Activated CD8-positive, alpha-beta memory T cell treated with anti-CD3 and anti-CD28 coated beads, Interleukin-2, amount 10 ng/mL, durations not matched to agents 7 days and 5 days (primary cell): ENCODE measurements at places on chromosomes 6 and 20.
A peak's percentile ranks its signal among the peaks of the same experiment; 100 is the strongest.

DNA sequence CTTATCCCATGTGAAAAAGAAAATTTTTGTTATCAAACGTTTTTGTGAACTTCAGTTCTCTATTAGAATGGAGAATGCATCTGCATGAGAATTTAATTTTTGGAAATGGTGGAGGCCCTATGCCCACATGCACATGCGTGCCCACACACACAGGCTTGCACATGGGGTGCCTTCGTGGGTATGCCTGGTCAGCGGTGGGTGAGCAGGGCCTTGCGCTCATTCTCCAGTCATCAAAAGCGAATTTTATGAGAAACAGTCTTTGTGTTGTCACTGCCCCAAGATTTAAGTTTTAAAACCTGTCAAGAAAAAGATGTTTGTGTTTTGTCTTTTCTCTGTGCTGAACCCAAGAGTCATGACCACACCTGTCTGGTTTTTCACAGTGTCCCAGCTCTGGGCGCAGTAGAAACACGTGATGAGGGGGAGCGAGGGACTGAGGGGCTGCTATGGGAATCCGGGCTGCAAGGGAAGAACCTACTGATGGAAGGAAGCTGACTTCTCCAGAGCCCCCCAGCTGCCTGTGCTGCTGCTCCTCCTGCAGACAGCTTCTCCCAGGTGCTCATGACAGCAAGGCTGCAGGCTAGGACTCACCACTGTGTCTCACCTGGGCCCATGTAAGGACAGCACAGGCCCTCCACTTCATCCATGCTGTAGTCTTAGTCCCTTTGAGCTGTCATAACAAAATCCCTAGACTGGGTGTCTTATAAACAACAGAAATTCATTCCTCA, 153.6 kb downstream of the SYCP2 start:
- DNase-seq = peak; percentile 8
- H3K36me3 ChIP-seq = no peaks in the 10 kb centered on the region
- H3K27ac ChIP-seq = no peak overlapping the region
- H3K4me3 ChIP-seq = no peak overlapping the region

DNA sequence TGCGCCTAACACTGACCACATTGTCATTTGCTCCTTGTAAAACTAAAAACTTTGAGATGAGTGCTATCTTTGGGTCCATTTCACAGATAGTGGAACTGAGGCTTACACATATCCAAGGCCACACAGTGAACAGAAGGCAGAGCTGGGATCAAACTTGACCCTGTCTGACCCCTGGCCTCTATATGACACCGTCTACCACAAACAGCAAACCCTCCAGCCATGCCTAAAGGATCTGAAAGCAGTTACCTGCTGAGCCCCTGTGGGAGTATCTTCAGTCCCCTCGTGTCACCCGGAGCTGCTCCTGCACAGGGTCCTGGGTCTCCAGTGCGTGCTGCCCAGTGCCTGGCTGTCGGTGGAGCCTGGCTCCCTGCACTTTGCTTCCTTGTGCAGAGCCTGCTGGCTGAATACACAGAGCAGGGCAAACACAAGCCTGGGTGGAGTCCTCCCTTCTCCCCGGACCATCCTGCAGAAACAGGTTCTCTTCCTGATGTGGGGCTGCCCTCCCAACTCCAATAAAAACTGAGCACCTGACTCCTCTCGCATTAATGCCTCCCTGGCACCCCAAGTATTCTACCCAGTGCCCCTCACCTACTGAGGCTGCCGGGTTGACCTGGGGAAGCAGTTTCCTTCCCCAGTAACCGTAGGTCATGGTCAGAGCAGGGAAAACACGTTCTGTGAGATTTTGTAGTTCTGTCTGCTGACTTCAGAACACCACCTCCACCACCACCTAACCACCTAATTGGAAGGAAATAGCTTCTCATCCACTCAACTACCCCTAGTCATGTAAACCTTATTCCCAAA, at the start of gene BCAS1:
Gene BCAS1 (minus strand): TSS at position 408 of the 801 bp plus-strand sequence. CDS start 11,876 bp downstream, outside the sequence.
- DNase-seq = no peak
- H3K4me3 ChIP-seq = no peak within 1 kb of the TSS
- peaks cover 26% of the 10 kb centered on the region for H3K4me1 ChIP-seq
- H3K36me3 ChIP-seq = no peaks in the 10 kb centered on the region

DNA sequence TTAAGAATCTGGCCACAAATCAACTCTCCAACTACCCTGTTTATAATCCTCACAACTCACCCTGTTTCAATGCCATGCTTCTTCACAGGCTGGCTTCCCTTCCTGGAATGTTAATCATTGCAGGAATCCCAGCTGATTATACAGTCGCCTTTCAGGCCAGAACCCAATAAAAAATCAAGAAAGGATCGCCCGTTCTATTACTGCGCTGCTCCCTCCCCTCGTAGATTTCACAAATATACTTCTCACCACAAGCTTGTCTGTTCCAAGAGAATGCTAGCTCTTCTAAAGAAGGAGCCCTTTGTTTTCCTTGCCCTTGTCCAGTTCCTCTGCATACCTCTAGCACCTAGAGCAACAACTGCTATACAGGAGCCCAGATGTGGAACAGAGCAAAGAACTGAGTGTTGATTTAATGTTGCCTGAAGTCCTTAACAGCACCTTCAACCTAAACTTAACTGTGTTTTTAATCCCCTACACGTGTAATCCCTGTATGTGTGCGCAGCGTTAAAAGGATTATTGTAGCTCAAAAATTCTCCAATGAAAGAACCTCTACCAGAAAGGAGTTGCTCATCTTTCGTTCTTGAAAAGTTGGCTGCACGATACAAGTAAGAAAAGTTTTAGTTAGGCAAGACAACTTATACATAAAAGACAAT, 988 bp downstream of the ECHDC1 start:
- H3K4me3 ChIP-seq = no peak overlapping the region
- H3K4me1 ChIP-seq = peaks cover 26% of the 10 kb centered on the region
- DNase-seq = no peak
- no peaks in the 10 kb centered on the region for H3K27me3 ChIP-seq
- no peak overlapping the region for H3K27ac ChIP-seq

GRCh38 chr6:138685257-138685656, 88.3 kb upstream of the CCDC28A start:
- no peak overlapping the region for H3K27ac ChIP-seq
- no peak overlapping the region for H3K4me3 ChIP-seq
- H3K4me1 ChIP-seq = no peaks in the 10 kb centered on the region
- peaks cover 16% of the 10 kb centered on the region for H3K27me3 ChIP-seq
- H3K36me3 ChIP-seq = no peaks in the 10 kb centered on the region
- DNase-seq = no peak
